Suppressor macrophage treated with lipopolysaccharide for 4 hours (primary cell): ENCODE measurements at places on chromosomes 2 and 18.

- no peak for DNase-seq
Observed at GRCh38 chr2:46254474-46254873, 42.7 kb upstream of the EPAS1 start.

DNA sequence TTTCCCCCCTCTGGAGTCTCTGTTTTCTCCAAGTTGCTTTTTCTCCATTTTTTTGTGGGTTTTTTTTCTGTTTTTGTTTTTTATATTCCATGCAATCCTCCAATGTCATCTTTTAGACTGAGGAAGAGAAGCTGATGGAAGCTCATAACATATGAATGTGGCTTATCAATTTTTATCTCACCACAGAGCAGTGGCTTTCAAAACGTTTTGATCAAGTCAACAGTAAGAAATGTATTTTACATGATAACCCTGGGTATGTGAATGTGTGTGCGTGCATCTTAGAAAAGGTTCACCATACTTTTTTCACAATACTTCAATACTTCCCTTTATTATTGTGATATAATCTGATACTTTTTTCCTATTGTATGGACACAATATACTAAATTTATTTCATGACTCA, 64.6 kb upstream of the CDCA7 start:
- no peak for DNase-seq

GRCh38 chr2:127056631-127057370, 50.2 kb downstream of the BIN1 start:
- no peak for DNase-seq

DNA sequence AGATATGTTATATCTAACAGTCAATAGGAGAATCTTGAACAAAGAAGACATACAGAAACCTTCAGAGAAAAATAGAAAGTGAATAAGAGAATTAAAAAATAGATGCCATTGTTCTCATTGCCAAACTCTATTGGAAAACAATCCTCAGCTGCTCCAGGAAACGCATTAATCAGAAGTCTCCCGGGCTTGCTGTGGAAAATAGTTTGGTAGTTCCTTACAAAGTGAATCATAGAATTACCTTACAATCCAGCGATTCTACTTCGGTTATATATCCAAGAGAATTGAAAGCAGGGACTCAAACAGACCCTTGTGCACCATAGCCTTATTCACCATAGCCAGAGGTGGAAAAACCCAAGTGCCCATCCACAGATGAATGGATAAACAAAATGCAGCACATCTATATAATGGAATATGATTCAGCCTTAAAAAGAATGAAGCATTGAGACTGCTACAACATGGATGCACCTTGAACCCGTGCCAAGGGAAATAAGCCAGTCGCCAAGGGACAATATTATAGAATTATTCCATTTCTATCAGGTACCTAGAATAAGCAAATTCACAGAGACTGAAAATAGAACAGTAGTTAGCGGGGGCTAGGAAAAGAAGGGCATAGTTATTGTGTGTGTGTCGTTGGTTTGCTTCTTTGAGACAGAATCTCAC, 21.9 kb upstream of the CHRNA1 start:
- no peak for DNase-seq

GRCh38 chr18:9092665-9093064, 9.8 kb upstream of the NDUFV2 start:
- no peak for DNase-seq

GRCh38 chr2:88307817-88308216, 137.7 kb downstream of the THNSL2 start:
- DNase-seq, result peak; percentile 52

DNA sequence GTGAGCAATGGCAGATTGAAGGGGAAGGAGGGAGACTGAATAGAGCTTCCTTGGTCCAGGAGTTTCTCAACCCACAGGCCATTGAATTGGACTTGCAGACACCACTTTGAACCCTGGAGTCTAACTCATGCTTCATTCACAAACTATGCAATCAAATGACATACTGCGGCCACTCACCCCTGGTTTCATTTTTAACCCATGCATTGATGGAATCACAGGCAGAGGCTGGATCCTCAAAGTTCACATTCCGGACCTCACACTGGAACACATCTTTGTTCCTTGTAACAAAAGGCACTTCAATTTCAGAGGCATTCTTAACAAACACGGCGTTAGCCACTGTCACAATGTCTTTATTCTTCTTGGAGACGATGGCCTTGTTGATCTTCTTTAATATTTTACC, 40.7 kb downstream of the MRPL44 start:
- DNase-seq, result no peak

DNA sequence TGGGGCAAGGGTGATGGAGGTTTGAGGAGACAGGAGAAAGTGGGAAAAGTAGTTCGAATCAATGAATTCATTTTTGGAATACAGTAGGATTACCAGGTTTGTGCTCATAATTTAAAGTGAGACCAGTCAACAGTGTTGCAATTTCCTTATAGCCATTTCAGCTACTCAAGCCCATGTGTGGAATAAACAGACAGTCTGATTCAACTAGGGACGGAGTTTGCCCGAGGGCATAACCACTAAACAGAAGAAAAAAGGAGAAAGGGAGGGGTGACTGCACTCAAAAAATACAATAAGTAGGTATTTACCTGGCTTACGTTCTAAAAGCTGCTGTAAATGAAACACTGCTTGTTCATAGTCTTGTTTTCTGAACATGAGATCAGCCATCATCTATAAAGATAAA, 55.2 kb downstream of the TTC21B start:
- DNase-seq, result no peak

DNA sequence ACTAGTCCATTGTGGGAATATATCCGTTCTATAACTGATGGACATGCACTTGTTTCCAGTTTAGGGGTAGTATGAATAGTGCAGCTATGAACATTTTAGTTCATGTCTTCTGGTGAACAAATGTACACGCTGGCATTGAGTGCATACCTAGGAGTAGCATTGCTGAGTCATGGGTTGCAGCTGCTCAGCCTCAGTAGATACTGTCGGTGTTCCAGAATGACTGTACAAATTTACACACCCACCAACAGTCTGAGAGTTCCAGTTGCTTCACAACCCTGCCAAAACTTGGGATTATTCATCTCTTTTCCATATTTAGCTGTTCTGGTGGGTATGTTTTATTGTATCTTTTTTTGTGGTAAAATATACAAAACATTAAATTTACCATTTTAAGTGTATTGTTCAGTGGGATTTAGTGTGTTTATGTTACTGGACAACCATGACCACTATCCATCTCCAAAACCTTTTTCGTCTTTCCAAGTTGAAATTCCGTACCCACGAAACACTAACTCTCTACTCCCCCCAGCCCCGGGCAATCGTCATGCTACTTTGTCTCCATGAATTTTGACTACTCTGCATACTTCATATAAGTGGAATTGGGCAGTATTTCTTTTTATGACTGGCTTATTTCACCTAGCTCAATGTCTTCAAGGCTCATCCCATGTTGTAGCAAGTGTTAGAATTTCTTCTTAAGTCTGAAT, 281.0 kb downstream of the PRKCE start:
- DNase-seq, result no peak

GRCh38 chr2:190887089-190887488, 6.5 kb downstream of the GLS start:
- DNase-seq, result no peak

DNA sequence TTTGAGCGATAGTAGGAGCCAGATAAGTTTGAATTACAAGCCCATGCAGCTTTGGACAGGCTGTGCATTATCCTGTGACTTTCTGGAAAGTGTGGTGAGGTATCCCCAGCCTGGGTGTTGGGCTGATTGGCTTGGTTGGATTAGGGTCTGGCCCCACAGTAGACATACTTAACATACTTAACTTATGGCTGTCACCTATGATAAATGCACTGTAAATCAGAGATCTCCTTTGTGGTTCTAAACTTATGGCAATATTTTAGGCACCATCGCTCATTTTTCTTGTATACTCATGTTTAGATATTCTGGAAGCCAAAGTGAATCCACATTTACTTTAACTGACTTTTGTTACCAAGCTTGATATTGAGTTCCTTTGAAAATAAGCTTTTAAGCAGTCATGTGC, 54.8 kb downstream of the SPTBN1 start:
- DNase-seq, result no peak

- no peak for DNase-seq
Observed at GRCh38 chr2:45910473-45911060, 259.1 kb downstream of the PRKCE start.

- DNase-seq, result no peak
Observed at GRCh38 chr2:200786423-200786822, 25.3 kb upstream of the BZW1 start.

DNA sequence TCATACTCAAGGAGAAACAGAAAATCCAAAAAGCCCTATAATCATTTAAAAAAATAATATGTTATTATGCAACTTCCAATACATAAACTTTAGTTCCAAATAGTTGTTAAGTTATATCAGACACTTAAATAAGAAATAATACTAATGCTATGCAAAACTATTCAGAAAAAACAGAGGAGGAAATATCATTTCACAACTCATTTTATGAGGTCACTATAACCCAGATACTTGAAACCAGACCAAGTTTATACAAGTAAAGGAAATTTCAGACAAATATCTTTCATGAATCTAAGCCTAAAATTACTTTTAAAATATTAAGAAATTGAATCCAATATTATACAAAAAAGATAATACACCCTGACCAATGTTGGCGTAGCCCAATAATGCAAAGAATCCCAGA, 260.8 kb downstream of the CD226 start:
- DNase-seq, result no peak

GRCh38 chr2:144505245-144505831, 14.6 kb downstream of the ZEB2 start:
- no peak for DNase-seq

DNA sequence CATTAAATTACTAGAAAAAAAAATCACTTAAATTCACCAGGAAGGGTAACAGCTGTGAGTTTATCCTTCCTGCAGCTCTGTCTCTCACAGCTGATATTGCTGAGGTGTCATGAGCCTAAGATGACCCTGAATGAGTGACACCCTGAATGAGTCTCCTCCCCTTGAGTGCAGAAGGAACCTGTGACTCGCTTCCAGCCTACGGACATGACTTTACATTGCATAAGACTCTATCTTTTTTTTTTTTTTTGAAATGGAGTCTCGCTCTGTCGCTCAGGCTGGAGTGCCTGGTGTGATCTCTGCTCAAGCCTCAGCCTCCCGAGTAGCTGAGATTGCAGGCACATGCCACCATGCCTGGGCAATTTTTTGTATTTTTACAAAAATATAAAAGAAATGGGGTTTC, 14.1 kb downstream of the MRO start:
- peak; percentile 75 for DNase-seq

DNA sequence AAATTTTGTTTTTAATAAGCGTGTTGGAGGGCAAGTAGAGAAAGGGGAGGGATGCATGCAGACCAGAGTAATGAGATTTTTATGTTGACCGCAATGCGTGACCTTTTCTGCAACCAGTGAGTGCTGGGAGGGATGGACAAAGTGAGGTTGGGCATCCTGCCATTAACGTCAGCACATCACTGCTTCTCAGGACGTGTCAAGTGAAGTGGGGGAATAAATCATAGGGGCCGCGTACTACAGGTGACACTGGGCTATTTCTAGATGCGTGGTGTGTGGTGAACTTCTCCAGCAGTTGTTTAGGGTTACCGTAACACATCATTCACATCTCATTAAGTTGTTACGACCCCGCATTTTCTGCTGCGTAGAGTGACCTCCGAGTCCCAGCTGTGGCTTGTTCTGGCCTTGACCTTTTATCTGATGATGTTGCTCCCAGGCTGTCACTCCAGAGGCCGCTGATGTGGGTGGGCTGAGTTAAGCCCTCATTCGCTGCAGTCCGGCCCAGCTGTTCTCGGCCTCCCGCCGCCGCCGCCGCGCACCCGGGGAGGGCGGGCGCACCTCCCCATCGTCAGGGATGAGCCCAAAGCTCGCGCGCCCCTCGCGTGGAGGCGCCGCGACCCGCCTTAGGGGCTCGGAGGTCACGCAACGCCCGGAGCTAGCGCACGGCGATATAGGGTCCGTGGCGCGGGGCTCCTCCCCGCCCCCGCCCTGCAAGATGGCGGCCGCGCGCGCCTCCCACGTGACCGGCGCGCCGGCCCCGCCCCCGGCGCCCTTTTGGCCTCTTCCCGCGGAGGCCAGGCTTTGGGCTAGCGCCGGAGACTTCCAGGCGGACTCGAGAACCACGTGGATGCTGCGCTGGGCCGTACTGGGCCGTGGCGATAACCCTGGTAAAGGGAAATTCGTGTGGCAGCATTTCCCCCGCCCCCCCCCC, 3.5 kb downstream of the ZCCHC2 start:
- peak; percentile 95 for DNase-seq

DNA sequence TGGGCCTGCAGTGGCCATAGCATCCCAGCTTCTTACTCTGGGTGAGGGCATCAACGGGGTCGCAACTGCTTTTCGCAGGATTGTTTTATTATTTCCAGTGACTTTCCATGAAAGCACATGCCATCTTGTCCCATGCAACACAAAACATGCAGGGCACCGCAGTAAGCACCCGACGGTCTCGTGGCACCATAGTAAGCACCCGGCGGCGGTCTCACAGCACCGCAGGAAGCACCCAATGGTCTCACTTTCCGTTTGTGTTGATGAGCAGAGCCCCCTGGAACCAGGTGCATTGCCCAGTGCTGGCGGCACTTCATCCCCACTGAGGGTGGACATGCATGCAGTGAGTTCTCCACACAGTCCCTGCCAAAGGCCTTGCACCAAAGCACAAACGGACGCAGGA, 271.9 kb downstream of the MYT1L start:
- DNase-seq, result no peak

DNA sequence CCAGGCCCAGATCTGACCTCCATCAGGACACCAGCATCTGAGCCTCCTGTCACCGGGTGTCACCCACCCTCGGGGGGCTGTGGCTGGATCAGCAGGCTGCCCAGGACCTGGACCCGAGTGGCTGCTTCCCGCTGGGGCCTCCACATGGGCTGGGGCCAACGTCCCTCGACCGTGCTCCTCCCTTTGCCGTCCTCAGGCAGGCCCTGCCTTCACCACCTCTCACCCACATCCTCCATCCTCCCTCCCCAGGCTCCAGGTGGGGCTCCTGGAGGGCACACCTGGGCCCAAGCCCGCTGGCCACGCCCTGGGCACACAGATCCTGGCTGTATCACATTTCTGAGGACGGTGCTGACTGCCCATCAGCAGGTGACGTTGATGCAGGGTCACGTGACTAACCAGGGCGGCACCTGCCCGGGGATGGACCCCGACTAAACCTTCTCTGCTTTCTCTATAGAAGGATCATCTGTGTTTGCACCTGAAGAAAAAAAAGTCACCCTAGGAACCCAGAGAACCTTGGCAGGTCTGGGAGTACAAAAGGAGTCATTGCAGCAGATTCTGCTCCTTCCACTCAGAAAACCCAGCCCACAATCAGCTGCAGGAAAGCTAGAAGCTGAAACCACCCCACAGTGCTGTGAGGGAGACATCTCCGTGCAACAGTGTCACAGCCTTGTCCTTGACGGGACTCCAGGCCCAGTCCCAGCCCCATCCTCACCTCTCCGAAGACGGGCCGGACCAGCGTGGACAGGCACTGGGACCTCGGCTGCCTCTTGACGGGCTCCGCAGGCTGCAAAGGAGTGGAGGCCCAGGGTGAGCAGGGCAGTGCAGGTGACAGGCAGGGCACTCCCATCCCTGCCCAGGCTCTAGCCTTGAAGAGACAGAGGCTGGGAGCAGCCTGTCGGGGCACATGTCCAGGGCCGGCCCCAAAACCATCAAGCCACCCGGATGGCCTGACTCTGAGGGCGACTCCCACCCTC, 11.2 kb downstream of the STK25 start:
- no peak for DNase-seq

GRCh38 chr2:2870106-2870505, 507.5 kb downstream of the EIPR1 start:
- DNase-seq, result no peak
